Ammon's horn (tissue), 1 donor: ENCODE measurements at places on chromosomes 13 and 19.
A peak's percentile ranks its signal among the peaks of the same experiment; 100 is the strongest.

GRCh38 chr13:89951341-89951740, 1396.1 kb upstream of the MIR17HG start:
- DNase-seq = no peak

- DNase-seq = peak; percentile 43
Measured at GRCh38 chr19:40348961-40349507, 539 bp downstream of the PLD3 start.

GRCh38 chr13:34065928-34066327, 248.0 kb downstream of the RFC3 start:
- no peak for DNase-seq

DNA sequence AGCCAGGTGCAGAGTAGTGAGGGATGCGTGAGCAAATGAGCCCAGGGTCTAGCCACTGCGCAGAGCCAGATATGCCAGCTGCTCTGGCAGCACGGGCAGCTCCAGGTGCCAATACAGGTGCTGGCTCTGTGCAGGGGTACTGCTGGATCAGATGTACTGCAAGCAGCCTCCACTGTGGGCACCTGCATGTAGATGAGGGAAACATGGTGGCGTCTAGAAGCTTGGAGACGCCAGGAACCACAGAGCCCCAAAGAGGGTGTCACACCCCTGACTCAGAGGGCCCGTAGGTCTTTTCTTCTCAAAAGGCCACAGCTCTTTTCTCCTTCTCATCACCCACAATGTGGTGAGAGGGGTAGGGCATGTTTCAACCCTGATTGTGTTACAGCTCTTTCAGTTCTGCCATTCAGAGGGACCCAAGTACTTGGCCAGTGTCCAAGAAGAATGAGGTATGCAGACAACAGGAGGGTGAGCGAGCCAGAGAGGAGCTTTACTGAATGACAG, 244.4 kb upstream of the SLITRK1 start:
- DNase-seq = no peak

DNA sequence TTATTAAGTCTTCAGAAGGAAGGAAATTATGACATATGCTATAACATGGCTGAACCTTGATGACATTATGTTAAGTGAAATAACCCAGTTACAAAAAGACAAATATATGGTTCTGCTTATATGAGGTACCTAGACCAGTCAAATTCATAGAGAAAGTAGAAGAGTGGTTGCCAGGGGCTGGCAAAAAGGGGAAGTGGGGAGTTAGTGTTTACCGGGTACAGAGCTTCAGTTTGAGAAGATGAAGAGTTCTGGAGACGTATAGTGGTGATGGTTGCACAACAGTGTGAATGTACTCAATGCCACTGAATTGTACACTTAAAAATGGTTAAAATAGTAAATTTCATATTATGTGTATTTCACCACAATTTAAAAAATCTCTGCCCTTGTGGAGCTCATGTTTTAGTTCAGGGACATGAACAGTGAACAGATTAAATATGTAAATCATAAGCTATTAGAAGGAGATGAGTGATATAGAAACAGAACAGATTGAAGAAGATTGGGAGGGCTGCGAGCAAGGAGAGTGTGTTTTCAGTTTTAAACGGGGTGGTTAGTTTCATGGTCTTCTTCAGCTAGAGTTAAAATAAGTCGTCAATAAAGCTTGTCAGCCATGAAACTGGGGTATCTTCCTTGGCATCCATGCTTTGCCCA, 355.2 kb downstream of the KCNRG start:
- no peak for DNase-seq

DNA sequence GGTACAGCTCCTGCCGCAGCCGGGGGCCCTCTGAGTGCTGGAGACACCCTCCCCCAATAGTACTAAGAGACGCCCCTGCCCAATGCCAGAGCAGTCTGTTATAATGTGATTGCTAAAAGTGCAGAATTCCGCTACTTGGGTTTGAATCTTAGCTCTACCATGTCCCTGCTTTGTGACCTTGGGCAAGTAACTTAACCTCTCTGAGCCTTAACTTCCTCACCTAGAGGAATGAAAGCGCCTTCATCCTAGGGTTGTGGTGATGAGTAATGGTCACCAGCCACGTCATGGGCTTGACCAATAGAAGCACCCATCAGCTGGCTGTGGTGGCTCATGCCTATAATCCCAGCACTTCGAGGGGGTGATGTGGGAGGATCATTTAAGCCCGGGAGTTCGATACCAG, 6.5 kb downstream of the PLEKHG2 start:
- DNase-seq = no peak

- peak; percentile 100 for DNase-seq
Measured at GRCh38 chr19:38618590-38619360, at the start of gene EIF3K. Gene EIF3K, plus strand, starts transcription at chr19:38619188. Its CDS starts 81 bp downstream, at chr19:38619269.

DNA sequence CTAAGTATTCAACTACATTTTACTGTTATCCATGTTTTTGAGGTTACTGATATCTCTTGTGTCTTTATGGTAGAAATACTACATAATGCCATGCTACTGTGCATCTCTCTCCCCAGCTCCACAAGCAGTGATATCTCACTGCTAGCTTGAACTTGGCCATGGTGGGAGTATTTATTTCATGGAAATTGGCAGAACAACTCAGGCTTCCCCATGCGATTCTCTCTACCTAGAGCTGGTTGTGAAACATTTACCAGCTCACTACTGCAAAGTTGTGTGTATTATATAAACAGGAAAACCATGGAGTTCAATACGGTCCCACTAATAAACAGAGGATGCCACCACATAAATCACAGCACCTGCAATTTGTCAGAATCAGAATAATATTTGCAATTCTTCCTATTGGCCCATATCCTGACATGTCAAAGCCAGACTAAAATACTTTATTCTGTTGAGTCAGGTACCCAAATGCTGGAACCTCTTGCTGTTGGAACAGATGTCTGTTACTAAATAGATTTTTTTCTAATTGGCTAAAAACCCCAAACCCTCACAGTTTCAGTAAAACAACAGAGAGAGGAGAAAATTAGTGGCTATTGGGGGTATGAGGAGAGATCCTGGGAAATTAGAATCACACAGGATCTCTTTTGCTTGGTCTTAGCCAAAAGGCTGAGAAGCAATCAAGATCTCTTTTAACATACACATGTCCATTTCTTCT, 91.4 kb upstream of the SLC10A2 start:
- DNase-seq = peak; percentile 15

GRCh38 chr13:95926231-95926630, 127.0 kb downstream of the UGGT2 start:
- no peak for DNase-seq

DNA sequence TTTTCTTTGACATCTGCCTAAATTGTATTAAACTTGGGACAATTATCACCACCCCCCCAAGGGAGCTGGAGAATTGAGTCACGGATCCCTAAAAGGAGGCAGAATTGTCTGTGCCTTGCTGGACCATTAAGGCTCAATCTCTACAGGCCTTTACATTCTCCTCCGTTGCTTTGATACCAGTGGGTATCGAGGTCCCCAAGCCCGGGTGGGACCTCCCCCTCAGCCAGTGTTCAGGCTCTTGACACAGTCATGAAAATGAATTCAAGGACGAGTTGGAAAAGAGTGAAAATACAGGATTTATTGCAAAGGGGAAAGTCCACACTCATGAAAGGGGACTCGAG, 5.6 kb downstream of the PPP1R15A start:
- DNase-seq = no peak

DNA sequence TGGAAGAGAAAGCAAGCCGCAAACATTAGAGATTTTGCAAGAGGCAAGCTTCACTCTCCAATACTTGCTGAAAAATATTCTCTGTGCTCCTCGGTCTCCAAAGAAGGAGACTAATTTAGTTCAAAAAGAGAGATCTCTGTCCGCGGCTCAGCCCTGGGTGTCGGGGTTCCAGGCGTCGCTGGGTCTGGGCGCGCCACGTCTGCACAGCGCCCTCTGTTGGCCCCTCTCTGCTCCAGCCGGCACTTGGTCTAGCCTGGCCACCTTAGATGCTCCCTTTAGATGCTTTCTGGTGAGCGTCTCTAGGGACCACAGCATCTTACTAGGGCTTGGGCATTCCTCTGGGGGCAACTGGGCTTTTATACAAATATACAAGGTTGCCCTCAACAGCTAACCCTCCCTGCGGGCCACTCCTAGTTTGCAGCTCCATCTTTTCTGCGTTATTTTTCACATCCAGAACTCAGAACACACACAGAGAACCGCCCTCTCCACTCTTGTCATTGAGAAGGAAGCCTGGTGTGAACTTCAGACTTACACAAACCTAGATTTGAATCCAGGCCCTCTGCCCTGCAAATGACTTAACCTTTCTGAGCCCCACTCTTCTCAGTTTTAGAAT, 78.3 kb downstream of the CYSLTR2 start:
- peak; percentile 49 for DNase-seq

DNA sequence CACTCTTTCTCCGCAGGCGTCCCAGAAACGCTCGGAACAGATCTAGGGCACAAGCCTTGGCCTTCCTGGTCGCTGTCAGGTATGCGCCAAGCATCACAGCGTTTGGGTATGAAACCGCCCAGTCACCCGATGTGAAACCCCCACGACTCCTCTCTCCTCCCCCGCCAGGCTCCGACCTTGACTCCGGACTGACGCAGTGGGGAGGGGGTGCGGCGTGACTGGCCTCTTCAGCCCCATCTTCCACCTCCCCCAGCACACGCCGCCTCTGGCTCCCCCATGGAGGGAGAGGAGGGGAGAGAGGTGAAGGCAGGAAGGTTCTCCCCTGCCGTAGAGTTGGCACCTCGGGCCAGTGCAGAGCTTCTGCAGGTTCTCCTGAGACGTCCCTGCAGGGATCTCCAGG, 22.0 kb upstream of the ARHGEF7 start:
- no peak for DNase-seq

- no peak for DNase-seq
Measured at GRCh38 chr13:52371736-52372247, 34.2 kb downstream of the THSD1 start.

DNA sequence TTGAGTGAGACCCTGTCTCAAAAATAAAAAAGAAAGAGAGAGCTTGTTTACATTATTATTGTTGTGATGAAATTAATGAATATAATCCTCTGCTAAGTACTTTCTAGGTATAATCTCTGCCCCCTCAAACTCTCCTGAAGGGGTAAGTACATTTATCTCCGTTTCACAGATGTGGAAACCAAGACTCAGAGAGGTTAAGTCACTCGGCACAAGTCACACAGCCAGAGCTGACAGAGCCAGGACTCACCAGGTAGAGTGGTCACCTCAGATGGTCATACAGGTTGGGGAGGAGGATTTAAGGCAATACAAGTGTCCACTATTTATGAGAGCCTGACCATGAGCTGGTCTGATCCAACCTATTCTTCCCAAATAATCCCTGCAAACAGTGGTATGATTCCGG, 15.2 kb upstream of the LYPD3 start:
- DNase-seq = no peak

- DNase-seq = no peak
Measured at GRCh38 chr19:48196321-48196763, 25.9 kb downstream of the ZSWIM9 start.

- DNase-seq = peak; percentile 96
Measured at GRCh38 chr19:48332662-48333466, 7.5 kb downstream of the EMP3 start.

DNA sequence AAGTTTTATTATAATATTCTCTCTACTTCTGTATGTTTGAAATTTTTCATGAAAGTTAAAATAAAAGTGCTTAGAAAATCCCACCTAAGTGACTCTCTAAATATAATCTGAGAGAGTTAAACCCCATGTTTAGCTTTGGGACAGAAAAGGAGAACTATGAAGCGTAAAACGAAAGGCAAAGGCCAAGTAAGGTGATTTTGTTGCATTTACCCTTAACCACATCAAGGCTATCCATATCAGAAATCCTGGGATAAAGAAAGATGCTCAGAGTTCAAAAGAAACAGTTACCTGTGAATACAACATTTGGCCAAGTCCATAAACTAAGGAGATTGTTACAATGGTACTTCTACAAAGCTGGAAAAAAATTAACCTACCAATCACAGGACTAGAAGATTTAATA, 31.3 kb downstream of the UBL3 start:
- no peak for DNase-seq

DNA sequence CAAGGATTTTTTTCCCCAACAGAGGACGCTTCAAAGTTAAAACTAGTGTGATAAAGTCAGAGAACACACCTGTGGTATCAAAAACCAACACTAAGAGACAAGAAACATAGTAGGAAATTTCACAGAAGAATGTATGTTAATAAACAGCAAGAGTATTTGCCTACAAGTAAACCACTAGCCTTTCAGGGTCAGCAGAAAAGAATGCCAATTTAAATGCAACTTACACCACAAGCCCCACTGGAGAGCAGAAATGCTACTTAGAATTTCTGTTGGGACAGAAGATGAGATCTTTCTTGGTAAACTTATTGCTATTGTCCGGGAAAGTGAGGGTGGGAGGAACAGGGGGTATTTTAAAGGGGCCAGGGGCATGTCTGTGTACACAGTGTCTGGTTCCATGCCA, 68.6 kb downstream of the STK24 start:
- no peak for DNase-seq

GRCh38 chr19:38685666-38686529, 38.4 kb downstream of the ACTN4 start:
- DNase-seq = no peak

DNA sequence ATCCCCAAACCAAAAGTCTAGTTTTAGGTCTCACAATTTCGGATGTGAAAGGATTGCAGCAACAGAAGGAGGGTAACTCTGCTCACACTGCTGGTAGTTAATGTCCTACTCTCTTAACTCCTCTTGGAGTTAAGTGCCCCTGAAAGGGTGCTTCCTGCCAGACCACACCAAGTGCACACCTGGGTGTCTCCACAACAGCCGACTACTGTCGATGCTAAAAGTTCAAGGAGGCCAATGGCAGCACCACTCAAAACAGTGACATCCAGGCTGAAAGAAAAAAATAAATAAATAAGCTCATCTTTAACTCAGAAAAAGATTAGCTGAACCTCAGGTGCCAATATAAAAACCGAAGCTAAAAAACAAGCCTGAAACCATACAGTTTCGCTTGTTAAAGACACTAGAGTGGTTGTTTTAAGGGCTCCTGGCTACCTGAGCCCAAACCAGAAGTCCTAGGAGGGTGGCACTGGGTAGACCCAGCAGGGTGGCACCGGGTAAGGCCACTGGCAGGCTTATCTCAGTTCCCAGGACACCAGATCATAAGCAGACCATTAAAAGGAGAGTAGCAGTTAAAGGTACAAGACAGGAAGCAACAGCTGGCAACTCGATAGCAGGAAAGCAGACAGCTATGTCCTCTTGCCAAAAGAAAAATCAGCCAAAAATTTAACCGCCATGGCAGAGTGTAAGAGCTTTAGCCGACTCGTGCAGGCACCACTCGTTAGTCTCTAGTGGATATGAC, 39.3 kb downstream of the BRD4 start:
- no peak for DNase-seq

- no peak for DNase-seq
Measured at GRCh38 chr19:32662186-32662585, 12.8 kb downstream of the ANKRD27 start.
